ENCODE measurements at places on chromosomes 11 and 22. TPM values are rescaled to one million over a fixed set of nuclear protein-coding genes. Genes with fewer than 3 reads are reported as not detected.

DNA sequence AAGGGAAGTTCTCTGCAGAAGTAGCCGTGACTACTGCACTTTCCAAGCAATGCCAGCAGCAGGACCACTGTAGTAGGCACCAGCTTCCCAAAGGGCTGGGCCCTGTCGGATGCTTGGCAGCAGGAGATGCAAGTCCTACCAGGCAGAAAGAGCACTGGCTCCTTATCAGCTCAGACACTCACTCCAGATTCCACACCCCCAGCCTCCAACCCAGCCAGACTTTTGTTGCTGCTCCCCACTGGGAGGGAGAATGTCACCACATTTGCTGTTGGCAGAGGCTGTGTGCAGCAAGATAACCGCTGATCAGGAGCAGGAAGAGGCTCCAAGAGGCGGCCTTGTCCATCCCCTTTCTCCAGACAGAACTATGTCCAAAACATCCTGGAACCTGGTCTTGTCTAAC is 118.7 kb downstream of the C11orf58 start:
- no peak for DNase-seq

- DNase-seq = no peak
Observed at GRCh38 chr11:128956401-128957201, 13.9 kb upstream of the TP53AIP1 start.

DNA sequence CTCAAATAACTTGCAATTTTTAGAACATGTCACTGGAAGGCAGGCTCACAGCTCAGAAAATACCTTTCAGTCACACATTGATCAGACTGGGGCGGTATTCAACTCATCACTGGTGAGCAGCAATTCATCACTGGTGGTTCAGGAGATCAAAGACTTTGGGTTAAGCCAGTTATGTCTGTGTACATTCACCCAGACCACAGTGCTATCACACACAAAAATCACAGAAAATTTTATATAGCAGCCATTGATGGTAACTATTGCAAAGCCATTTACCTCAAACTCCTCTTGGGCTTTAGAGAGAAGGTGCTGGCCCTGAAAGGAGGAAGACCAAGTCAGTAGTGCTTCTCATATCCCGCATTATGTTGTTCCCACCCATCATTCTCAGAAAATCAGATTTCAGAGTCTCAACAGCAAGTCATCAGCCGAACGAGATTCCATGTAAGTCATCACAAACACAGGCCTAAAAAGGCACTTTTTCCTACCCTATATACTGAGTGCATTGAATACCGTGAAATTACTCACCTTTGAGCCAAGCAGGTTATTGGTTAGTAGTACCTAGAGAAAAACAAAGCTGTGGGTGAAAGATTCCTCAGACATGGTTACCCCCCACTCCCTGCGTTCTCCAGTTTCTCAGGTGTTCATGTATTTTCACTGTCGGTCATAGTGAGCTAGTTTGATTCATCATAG is 14.0 kb upstream of the WDR74 start:
- no peak for DNase-seq

DNA sequence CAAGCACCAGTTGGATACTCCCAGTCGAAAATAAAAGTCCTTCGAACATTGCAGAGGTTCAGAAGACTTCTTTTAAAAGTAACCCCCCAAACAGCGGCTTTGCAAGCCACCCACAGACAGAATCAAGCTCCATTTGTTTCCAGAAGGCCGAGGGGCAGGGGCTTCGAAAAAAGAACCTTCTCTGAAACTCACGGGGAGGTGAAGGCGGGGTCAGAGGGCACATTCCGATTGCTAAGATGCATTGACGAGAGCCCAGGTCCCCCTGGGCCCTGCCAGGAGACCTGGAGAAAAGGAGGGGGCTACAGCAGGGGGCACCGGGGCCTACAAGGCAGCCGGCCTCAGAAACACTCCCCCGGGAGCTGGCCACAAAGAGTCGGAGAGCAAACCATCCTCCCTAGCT is 306.8 kb downstream of the MN1 start:
- DNase-seq = no peak

DNA sequence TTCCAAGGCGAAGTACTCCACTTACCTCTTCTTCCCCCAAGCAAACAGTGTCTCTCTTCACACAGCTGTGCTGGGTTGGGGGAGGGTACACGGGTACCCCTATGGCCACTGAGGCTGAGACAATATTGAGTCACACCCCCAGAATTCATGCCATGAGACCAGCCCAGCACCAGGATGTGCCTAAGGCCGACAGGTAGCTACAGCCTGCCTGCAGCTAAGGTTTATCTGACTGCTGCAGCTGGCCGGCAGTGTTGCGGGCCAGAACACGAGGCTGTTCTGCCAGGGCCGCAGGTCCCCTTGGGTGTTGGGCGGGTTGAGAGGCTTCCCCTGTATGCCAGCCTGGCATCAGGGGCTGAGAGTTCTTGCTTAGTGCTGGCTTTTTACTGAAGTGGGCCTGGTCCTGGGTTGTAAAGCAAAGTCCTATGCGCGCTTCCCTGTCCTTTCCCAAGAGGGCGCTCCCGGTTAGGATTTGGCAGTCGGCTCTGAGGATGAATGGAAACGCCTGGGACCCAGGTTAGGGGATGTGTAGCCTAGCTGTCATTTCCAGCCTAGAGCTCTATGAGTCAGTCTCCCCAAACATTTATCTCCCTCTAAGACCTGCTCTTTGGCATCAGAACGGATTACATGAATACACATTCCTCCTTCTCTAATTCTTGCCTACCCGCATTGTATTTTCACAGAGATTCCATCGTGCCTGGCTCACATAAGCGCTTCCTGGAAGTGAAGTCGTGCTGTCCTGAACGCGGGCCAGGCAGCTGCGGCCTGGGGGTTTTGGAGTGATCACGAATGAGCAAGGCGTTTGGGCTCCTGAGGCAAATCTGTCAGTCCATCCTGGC is 7.1 kb downstream of the USP18 start:
- peak; percentile 23 for DNase-seq

DNA sequence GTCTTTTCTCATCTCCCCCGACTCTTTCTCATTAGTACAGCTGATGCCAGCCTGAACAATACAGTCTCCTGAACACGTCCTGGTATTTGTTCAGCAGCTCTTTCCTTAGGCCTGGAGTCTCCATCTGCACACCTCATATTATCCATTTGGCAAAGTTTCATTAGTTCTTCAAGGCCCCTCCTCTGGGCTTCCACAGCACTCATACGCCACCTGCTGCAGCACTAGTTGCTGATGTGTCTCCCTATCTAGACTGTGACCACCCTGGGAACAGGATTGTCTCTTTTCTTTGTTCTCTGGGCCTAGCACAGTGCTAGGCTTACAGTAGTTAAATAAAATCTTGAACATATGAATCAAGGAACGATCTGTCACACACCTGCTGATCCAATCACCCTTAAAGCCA is 17.2 kb downstream of the DCHS1 start:
- no peak for DNase-seq

DNA sequence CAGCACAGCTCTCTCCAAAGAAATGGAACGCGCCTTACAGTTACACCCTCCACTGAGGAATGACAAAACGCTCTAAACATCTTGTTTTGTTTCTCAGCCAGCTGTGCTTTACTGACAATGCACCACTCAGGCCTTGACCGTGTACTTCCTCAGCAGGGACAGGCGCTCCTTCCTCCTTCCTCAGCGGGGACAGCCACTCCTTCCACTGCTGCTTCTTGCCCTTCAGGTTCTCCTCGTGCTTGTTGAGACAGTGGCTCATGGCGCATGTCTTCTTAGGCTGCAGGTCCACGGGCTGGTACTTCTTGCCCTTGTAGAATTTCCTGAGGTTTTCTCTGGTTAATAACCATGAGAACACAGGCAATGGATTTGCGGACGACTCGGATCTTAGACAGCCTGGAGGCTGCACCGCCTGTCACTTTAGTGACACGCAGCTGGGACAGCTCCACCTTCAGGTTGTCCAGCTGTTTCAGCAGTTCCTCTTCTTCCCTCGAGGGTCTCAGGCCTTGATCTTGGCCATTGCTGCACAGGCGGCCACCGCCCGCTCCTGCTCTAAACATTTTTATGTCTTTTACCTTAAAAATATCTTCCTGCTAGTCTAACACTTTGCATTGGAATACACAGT is 613.8 kb downstream of the BRD1 start:
- DNase-seq = peak; percentile 1

GRCh38 chr11:48052183-48053044 is 72.1 kb downstream of the PTPRJ start:
- no peak for DNase-seq

DNA sequence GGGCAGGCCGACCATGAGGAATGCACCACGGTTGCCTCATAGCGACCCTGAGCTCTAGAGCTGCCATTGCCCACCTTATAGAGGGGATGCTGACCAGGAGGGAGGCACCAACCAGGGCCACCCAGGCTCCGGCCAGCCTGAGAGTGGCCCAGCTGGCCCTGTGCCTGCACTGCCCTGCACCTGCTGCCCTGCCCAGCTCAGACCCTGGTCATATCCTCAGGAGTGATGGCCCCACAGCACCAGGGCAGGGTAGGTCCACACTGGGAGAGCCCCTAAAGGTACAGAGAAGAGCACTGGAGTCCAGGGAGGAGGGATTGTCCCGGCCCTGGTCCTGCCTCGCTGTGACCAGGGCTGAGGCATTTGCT is 127.8 kb downstream of the MED15 start:
- DNase-seq = no peak

GRCh38 chr22:49958366-49958921 is 2.1 kb upstream of the PIM3 start:
- no peak for DNase-seq

DNA sequence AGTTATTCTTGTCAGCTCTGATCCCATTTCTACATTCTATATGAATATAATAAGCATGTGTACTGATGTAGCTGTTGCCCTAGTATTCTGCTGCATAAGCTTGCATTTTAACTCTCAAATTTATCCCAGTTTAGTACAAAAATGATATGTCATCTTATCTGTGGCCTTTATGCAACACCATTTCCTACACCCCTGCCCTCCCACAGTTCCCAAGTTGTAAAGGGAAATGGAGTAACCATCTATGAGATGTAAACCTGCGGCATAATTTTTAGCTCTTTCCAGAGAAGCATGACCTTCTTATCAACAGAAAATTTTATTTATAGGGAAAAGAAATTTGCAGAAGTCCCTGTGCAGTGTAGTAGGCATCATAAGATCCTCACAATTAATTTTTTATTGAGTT is 18.9 kb upstream of the CARD18 start:
- no peak for DNase-seq

GSTT2B gene
- total RNA-seq = not detected

CCDC188 gene
- total RNA-seq = 1.5 TPM

ROM1 gene
- 0.94 TPM for total RNA-seq

Measured in T-helper 17 cell (primary cell).